ENCODE measurements at places on chromosomes 6 and 20.

DNA sequence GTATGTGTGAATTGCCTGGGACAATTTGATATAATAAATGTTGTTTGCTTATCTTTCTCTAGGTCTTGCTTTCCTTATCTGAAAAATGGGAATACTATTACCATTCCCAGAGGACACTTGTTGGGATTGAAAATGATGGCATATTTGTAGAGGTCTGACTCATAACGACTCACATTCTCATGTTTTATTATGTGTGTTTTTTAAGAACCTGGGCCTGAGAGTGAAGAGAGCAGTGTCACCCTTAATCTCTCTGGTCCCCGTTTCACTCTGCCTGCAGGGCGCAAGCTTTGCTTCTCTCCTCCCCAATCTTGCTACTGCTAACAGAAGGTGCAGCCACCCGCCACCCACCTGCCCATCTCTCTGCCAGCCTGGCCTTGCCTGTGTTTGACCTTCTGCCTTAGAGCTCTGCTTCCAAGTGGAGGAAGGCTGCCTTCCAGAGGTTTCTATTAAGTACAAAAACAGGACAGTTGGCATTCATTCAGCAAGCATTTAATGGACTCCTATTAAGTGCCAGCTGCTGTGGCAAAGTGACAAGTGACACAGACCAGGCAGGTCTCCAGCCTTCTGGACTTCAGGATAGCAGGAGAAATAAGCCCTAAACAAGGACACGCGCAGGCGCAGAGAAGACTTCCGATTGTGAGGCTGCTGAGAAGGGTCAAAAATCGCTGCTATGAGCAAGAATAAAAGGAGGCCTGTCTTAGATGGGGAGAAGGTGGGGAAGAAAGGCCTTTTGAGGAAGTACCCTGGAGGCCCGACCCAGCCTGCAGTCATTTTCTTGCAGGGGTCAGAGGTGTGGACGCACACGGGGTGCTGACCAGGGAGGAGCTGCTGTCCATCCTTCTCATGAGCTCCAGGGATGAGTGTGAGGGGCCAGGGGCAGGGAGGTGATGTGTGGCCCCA is 112.5 kb downstream of the JPH2 start:
- DNase-seq, result peak; percentile 74

GRCh38 chr6:84150705-84151104 is 76.7 kb downstream of the CEP162 start:
- peak; percentile 96 for DNase-seq

- DNase-seq, result peak; percentile 30
Measured at GRCh38 chr20:23937303-23938117, 51.1 kb downstream of the GGTLC1 start.

DNA sequence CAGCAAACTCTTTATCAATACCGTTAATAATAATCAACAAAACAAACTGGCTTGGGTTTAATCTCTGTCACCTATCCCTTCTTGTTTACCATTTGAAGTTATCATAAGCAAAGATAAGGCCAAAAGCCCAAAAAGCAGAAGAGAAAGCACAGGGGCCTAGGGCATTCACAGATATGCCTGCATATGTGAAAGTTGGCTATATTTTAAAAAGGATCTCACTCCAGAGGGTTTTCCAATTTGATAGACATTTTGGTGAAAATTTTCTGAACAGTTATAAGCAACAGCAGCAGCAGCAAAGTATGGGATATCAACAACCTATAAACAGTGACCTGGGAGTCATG is 101.1 kb downstream of the ATXN1 start:
- DNase-seq, result no peak

DNA sequence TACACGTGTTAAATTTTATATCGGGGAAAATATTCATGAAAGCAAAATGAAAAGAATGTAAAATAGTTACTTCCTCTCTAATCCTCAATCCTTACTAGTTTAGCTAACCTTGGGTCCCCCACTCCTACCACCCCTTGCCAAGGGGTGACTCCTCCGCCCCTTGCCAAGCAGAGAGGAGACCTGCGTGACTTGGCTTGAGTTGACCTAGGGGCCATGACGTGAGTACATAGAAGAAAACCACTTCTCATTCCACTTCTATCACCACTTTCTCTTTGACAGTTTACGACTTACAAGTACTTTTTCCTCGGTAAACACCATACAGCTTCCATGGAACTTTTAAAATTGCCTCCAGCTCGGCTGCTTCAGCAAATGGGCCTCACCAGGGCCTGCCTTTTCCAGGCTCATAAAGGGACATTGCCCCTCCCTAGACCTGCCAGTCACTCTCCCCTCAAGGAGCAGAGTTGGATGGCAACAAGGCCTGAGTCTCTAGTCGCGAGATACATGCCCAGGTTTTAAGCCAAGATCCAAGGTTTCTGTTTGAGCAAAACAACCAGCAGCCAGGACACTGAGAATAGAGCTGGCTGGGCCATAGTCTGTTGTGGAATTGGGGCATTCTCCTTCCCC is 29.9 kb downstream of the SDCBP2 start:
- DNase-seq, result no peak

DNA sequence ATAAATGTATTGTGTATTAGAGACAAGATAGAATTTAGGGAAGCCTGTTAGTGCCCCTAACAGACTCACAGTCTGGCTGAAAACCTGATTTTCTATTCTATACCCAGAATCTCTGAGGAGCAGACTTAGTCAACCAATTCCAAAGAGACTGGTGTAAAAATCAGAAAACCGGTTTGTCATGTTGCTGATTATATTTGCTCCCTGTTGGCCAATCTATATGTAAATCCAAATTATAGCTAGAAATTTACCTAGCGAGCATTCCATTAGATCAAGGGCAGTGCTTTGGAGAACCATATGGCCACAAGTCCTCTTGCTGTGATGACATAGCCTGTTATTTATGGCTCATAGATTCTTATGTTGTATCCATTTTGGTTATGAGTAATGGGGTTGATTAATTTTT is 4.8 kb downstream of the NFYA start:
- no peak for DNase-seq

DNA sequence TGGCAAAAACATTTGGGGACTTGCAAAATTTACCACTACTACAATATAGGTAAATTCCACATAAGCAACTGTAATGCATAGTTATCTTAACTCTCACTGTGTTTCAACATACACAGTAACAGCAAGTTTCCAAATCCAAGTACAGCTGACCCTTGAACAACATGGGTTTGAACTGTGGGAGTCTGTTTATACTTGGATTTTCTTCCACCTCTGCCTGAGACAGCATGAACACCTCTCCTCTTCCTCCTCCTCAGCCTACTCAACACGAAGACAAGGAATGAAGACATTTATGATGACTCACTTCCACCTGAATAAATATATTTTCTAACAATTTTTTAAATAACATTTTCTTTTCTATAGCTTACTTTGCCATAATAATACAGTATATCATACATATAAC is 25.6 kb downstream of the MAN1A1 start:
- no peak for DNase-seq

GRCh38 chr6:1619673-1620503 is 10.2 kb downstream of the FOXC1 start:
- DNase-seq, result no peak

GRCh38 chr6:134647861-134648260 is 302.0 kb downstream of the ALDH8A1 start:
- DNase-seq, result peak; percentile 33

DNA sequence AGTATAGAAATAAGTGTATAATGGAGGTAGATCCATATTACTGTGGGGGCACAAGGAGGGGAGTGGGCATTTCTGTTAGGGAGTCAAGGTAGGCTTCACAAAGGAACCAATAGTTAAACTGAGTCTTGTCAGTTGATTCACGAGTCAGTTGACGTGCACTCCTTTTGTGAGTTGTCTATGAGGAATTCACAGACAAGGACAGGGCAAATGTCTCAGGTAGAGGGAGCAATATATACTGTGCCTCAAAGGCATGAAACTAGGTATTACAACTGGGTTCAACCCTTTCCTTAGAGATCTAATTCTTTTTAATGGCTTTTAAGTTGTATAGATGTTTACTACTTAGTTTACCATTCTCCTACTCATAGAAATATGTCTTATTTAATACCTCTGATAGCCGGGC is 11.0 kb downstream of the TMEM14C start:
- no peak for DNase-seq

GRCh38 chr6:111604259-111605099 is 1.2 kb downstream of the TRAF3IP2 start:
- peak; percentile 87 for DNase-seq

- no peak for DNase-seq
Measured at GRCh38 chr6:49454787-49455709, 8.0 kb downstream of the MMUT start.

DNA sequence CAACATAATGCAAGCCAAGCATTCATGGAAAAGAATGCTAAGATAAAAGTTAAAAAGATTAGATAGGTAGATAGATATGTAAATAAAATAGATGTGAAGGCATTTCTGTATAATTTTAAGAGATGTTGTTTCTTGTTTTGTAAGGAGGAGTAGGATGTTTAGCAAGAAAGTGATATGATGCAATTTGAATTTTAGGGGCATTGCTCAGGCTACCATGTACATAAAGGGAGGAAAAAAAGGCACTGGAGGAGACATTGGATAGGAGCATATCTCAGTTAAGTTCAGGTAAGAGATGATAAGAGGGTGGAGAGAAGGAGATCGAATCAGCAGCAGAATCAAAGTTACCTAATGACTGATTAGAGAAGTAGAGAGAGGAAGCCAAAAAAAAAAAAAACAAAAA is 194.7 kb downstream of the TENT5A start:
- no peak for DNase-seq

DNA sequence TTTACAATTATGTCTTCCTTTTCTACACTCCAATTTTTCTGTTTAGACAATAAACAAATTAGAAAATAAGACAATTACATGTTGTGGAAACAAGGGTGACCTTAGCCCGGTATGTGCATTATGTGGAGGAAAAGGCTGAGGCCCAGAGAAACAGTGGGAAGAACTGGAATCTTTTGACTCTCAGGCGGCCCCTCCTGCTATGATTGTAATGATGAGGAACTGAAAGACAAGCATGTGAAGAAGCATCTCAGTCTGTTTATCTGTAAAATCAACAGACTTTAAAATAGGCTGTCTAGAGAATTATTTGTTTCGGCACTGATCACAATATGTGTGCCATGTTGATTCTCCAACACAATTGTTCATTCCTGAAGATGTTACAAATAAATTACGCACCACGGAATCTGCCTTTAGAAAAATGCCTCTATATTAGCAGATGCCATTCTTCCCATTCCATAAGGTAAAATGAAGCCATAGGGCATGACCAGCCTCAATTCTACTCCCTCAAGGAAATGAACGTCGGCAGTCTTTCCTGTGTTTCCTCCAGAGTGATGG is 1201.6 kb upstream of the CITED2 start:
- DNase-seq, result no peak

- no peak for DNase-seq
Measured at GRCh38 chr6:43377710-43378229, 8.3 kb upstream of the ZNF318 start.

DNA sequence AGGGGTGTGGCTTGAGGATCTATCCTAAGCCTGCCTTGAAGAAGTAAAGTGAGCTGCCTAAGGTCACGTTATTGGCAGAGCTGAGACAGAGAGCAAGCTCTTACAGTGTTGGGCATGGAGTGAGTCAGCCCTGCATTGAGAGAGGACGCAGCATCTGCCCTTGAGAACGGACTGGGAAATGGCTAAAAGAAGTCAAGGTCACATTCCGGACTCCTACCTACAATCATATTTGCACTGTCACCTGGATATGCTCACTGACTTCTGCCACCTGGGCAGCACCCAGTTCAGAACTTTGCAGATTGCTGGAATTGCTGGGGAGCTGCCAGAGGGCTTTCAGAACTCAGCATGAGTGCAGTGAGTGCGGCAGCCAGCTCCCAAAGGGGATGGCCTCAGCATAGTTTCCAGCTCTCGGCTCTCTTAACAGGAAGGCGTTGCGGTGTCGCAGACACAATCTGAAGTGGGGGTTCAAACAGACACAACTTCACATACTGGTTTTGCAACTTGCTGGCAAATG is 199.3 kb upstream of the SGK1 start:
- peak; percentile 93 for DNase-seq
